Gastroesophageal sphincter (tissue), 4 donors: ENCODE measurements at places on chromosomes 2 and 18. TPM values are rescaled to one million over a fixed set of nuclear protein-coding genes. Genes with fewer than 3 reads are reported as not detected.

GRCh38 chr2:6454286-6454990 lies 411.3 kb downstream of the CMPK2 start:
- ATAC-seq: no peak

DNA sequence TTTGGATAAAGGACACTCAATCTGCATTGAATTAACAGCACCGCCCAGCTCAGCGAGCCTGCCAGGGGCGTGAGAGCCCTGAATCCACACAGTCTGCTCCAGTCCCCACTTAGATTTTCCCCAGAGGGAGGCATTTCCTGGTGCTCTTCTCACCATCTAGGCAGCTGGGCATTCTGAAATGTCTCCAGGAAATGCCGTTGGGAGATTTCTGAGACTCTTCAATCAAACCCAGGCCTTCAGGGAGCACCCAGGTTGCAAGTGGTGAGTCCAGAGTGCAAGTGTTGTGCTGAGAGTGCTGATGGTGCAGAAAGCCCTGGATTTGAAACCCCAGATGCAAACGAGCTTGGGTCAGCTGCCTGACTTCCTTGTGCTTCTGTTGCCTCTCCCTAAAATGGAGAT lies 23.4 kb upstream of the TMEM37 start:
- peak; percentile 61 for ATAC-seq

GRCh38 chr2:11029136-11029535 lies 117.4 kb downstream of the KCNF1 start:
- no peak for ATAC-seq

DNA sequence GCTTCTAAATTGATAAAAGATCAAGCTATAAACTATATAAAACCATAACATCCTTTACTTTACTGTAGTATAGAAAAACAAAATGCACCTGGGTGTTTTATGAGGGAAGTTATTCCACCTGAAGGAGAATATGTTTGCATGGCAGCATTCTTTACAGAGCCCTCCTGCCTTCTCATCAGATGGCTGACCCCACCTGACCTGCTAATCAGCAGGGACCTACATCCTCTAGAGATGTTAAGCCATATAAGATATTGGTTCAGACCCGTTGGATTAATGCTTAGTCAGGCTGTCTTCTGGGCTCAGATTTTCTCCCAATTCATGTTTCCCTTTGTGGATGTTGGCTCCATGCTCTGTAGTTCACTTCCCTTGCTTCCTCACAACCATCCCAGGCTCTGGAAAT lies 414.8 kb downstream of the DPP10 start:
- ATAC-seq: no peak

The SERPINB11 gene
- total RNA-seq: not detected

- ATAC-seq: no peak
These were observed 201.7 kb downstream of the NAPG start for GRCh38 chr18:10727477-10727876.

DNA sequence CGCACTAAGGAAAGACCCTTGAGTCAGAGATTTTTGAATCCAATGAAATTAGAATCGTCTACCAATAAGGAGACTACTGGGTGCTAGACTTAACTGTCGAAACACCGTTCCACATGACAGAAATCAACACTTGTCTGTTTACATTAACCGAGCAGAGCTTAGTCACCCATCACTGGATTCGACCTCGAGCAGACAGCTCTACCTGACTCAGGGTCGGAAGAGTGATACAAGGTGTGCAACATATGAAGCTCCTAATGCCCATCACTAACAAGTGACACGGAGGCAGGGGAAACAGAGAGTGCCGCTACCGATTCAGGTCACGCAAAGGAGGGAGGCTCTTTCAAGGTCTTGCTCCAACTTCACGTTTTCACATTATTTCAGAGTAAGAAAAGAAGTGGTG lies 54.2 kb upstream of the FZD5 start:
- no peak for ATAC-seq

- no peak for ATAC-seq
These were observed 317.8 kb upstream of the ZNF521 start for GRCh38 chr18:25669741-25670140.

- ATAC-seq: peak; percentile 46
These were observed 1.3 kb upstream of the CLIP4 start for GRCh38 chr2:29113891-29114321.

DNA sequence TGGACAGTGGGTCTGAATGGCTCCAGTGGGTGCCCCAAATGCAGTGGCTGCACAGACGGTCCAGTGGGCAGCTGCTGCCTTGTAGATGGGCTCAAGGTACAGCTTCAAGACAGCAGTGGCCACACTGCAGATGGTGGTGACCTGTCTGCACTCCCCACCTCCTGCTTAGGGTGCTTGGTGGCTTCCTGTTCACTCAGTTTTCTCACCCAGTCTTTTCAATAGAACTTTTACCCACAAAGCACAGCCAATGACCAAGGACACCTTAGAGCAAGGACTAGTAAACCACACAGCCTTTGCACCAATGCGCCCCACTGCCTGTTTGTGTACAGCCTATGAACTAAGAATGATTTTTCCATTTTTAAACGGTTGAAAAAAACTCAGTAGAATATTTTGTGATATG lies 34.9 kb downstream of the MEX3C start:
- no peak for ATAC-seq

- ATAC-seq: no peak
These were observed 263.9 kb downstream of the ALPK2 start for GRCh38 chr18:58364876-58365528.

GRCh38 chr2:13414897-13415296 lies 698.2 kb downstream of the TRIB2 start:
- no peak for ATAC-seq

DNA sequence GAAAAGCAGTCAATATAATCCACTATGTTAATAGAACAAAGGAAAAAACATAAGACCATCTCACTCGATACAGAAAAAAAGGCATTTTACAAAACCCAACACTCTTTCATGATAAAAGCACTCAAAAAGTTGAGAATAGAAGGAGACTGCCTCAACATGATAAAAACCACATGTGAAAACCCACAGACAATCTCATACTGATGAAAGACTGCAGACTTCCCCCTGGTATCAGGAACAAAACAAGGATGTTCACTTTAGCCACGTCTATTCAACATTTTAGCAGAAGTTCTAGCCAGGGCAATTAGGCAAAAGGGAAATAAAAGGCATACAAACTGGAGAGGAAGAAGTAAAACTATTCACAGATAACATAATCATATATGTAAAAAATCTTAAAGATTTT lies 285.9 kb downstream of the EIPR1 start:
- ATAC-seq: no peak

The ITPRIPL1 gene
- total RNA-seq: 1.0 TPM

The ZNF516 gene
- total RNA-seq: 17.8 TPM

The ASB1 gene
- 39.3 TPM for total RNA-seq

The COBLL1 gene
- 61.2 TPM for total RNA-seq

DNA sequence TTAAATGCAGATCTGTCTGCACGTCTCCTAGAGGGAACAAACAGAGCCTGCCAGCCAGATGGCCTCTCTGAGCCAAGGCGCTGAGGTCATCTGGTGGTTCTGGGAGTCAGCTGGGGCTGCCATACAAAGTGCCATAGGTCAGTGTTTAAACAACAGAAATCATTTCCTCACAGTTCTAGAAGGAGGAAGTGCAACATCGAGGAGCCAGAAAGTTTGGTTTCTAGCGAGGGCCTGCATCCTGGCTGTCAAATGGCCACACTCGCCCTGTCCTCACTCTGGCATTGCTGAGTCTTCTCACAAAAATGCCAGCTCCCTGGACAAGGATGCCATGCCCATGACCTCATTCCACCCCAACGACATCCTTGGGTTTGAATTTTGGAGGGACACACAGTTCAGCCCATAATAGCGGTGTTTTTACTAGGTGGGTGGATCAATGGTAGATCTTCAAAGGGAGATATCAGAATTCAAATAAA lies 59.6 kb downstream of the MYT1L start:
- peak; percentile 57 for ATAC-seq

GRCh38 chr2:191687867-191688266 lies 9.9 kb downstream of the NABP1 start:
- ATAC-seq: no peak

The CHST10 gene
- 10.6 TPM for total RNA-seq

GRCh38 chr2:70842401-70842800 lies 6.8 kb upstream of the CD207 start:
- no peak for ATAC-seq

DNA sequence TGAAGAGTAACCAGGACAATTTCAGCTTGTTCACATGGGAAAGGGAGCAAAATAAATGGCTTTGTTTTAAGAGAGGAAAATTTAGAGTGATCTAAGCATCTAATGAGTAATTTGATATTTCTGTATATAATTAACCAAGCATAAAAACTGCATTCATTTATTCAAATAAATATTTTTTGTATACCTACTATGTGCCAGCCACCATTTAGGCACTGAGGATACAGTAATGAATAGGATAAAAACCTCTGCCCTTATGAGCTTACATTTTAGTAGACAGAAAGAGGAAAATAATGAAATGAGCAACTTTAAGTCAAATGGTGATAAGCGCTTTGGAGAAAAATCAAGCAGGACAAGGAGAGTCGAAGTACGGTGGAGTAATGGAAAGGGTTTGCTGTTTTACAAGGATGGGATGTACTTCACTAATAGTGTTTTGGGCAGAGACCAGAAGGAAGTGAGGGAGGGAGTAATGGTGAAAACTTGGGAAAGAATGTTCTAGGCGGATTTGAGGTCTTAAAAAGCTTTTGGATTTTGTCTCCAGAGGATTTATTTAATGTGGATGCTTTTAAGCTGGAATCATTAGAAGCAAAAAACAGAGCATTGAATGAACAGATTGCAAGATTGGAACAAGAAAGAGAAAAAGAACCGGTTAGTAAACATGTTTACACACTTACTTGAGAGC lies 17.4 kb downstream of the NDC80 start:
- ATAC-seq: no peak

The ABCB11 gene
- total RNA-seq: not detected

DNA sequence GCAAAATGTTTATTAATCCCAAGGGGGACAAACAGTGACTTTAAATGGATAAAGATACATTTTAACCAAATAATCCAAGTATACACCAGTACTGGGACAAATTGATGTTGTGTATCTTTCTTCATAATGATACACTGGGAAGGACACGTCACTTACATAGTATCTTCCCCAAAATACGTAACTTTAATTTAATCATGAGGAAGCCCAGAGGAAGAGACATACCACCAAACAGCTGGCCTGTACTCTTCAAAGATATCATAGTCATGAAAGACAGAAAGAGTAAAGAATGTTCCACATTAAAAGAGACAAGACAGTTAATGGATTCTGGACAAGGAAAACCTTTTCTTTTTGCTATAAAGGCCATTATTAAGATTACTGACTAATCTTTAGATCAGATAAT lies 37.1 kb downstream of the AGFG1 start:
- ATAC-seq: no peak

DNA sequence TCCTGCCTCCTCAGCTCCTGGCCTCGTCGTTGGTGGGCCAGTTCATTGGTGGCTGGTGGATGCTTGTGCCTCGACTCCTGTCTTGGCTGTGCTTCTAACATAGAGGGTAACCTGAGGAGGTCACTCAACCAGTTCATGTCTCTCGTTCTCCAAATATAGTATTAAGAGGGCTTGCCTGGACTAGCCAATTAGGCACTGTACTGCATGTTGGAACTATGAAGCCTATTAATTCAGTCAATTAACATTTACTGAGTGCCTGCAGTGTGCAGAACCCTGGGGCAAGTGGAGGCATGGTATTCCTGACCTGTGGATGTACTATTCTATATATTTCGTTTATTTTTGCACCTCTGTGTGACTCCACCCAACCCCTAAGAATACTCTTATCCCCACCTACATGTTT lies 89.9 kb upstream of the PELI1 start:
- ATAC-seq: no peak

DNA sequence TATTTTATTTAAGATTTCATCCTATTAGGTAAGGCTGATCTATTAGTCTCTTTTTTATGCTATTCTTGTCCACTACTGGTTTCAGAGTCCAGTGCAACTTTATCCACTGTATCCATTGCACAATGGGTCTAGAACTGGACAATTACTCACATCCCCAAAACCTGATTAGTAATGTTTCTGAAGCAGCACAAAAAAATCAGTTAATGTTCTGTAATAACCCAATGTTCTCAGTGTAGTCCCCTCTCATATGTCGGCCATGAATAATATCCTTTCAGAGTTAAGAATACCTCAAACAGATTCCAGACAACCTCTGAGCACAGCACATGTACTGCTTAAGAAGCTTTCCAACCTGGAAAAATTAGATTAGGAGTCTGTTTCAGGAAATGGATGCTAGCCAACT lies 29.7 kb downstream of the MGAT4A start:
- peak; percentile 79 for ATAC-seq

DNA sequence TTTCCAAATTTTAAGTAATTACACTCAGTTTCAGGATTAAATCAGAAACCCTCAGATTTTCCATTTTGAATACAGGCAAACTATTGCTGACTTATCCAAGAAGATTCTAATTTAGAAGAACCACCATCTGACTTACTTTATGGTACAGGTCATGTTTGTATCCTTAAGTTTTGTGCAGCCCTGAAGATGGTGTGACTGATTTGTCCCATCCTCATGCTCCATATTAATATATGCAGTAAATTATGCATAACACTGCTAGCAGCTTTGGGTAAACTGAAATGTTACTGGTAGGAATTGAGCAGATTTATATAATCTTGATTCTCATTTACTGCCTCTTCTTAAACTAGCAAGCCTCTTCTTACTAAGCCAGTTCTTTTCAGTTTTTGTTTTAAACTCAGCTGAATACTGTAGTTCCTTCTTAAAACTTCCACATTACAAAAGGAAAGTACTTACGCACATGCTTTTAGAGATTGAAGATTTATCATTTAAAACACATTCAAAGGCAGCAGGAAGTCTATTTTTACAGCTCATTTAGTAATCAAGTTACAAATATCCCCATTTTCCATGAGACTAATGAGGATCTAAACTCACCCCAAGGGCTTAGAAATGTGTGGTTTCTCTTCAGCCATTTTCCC lies 25.7 kb downstream of the MEX3C start:
- ATAC-seq: no peak

The TRABD2A gene
- 0.47 TPM for total RNA-seq

The UGT1A10 gene
- total RNA-seq: not detected

DNA sequence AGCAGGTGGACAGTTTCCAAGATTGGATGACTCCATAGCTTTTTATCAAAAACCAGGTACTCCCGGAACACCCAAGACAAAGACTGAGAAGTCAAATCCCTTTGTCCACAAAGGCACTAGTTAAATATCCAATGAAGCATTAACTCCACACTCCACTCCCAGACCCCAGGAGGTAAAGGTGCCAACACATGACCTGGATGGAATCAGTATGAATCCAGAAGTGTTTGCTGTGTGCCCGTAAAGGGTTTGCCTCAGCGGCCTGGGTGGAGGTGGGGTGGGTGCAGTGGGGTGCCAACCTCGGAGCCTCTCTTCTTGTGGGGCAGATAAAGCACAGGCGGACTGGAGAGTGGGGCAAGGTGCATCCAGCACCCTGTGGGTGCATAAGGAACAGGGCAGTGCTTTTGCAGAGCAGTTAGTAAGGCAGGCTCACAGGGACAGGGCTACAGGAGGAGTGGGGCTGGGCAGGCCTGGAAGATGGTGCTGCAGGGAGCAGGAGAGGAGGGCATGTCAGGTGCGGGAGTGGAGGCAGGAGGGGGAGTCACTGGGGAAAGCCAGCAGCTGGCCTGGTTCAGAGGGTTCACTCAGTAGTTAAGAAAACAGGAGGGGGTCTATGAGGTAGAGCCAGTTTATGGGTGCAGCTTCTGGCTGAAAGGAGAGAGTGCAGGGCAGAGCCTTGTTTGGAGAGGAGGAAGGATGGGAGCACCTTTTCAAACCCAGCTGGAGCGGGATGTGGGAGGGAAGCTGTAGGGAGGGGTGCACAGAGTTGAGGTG lies 208.4 kb upstream of the SMAD2 start:
- ATAC-seq: no peak
